HS-5 (cell line): ENCODE measurements at places on chromosomes 2 and 18.

DNA sequence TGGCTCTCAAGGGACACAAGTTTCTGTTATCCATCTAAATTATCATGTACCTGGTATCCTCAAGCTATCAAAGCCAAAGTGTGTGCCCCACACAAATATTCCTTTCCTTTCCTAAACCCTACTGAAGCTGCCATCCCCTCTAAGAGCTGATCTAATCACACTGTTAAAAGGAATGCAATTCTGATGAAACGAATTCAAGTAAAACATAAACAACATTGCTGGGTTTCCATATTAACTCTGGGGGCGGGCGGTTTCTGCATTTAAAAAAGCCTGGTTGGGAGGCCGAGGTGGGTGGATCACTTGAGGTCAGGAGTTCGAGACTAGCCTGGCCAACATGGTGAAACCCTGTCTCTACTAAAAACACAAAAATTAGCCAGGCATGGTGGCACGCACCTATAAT, 41.9 kb upstream of the PCBP1 start:
- no peak for DNase-seq

GRCh38 chr18:22471546-22472131, 53.9 kb upstream of the CTAGE1 start:
- no peak for DNase-seq

DNA sequence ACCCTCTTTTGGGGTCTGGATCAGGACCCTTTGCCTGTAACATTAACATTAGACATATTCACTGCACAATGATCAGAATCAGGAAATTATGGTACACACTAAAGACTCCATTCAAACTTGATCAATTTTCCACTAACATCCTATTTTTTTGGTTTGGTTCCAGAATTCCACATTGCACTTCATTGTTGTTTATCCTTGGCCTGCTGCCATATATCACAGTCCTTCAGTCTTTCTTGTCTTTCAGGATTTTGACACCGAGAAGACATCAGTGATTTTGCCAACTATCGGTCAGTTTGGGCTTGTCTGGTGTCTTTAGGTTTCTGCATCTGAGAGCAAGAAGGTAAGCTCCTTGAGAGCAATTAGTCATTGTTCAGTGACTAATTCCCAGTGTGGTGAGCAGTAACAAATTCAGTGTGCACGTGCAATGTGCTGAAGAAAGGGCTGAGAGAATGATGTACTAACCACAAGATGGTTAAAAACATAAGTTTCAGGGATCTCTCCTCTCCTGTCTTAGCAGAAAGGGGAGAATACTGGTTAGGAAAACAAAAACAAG, 23.5 kb downstream of the MARCHF4 start:
- peak; percentile 76 for DNase-seq

GRCh38 chr2:194332799-194333490, 1324.1 kb upstream of the SLC39A10 start:
- DNase-seq: no peak

DNA sequence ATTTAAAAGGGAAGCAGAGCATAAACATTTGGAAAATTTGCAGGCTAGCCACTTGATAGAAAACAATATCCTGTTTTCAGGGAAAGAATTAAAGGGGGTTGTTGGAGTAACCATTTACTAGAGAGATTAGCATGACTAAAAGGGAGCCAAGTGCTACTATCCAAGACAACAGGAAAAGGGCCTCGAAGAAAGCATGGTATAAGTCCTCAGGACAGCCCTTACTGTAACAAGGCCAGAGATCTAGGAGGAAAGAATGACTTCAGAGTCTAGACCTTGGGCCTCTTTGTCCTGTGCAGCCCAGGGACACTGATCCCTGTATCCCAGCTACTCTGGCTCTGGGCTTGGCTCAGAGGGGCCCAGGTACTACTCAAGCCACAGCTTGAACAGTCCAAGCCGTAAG, 16.6 kb downstream of the TPO start:
- no peak for DNase-seq
